Tongue (tissue), 3 donors: ENCODE measurements at places on chromosomes 1 and 21.

DNA sequence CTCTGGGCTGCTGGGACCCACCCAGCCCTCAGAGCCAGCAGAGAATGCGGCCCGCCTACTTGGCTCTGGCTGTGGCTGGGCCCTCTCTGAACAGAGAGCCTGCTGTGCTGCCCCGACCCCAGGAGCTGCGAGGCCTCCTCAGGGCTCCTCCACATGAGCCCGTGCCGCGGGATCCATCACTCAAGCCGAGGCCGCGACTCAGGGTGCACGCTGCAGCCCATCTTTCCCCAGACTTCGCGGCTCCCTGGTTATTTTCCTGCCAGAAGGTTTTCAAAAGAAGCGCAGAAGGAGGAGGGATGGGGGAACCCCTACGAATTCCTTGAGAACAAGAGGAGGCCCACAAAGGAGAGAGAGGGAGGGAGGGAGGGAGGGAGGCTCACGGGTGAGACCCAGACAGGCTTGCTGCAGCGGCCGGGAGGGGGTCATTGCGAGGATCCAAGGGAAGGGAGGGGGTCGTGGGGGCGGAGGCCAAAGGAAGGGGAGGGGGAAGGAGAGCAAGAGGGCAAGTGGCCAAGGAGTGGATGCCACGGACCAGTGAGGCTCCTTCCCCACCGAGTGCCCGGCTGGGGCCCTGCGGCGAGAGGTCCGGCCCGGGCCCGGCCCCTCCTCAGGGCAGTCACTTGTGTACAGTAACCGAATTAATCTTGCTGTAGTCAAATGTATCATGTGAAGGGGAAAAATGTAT lies 146.8 kb downstream of the CASZ1 start:
- peak; percentile 31 for DNase-seq

DNA sequence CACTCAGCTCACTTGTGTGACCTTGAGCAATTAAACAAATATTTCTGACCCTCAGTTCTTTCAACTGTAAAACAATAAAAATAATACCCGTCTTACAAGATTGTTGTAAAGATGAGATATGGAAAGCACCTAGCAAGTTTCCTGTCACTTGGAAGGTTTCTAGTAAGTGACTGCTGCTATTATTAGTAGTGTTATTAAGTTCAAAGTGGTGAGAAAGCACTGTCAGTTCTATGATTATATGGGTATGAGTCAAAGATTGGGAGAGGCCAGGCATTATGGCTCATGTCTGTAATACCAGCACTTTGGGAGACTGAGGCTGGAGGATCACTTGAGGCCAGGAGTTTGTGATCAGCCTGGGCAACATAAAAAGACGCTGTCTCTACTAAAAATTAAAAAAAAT lies 145.4 kb downstream of the C1orf21 start:
- no peak for DNase-seq

DNA sequence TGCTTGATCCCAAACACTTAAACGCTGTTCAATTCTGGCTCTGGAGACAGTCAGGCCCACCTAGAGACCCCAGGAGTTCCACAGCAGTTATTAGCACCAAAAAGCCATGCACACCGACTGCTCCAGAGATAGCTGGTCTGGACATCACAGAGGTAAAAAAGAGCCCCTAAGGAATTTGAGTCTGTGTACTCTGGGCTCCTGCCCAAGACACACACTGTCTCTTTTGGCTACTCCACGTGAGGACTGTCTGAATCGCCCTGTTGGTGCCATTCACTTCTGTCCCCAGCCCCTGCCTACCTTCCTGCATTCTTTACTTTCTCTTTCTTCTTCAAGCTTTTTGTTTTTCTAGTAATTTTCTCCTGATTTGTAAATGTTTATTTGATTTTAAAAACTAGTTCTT lies 197.4 kb downstream of the ADGRL2 start:
- no peak for DNase-seq

GRCh38 chr1:177984136-177984525 lies 14.3 kb upstream of the SEC16B start:
- DNase-seq = peak; percentile 96

DNA sequence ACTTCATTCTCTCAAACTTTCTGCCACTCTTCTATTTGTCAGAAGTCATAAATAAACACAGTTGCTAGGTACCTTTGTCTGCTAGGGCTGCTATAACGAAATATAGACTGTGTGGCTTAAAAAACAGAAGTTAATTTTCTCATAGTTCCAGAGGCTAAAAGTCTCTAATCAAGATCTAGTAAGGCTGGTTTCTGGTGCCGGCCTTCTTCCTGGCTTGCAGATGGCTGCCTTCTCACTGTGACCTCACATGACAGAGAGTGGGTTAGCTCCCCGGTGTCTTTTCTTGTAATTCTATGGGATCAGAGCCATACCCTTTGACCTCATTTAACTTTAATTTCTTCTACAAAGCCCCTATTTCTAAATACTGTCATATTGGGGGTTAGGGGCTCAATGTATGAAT lies 5.9 kb downstream of the PDC start:
- no peak for DNase-seq

DNA sequence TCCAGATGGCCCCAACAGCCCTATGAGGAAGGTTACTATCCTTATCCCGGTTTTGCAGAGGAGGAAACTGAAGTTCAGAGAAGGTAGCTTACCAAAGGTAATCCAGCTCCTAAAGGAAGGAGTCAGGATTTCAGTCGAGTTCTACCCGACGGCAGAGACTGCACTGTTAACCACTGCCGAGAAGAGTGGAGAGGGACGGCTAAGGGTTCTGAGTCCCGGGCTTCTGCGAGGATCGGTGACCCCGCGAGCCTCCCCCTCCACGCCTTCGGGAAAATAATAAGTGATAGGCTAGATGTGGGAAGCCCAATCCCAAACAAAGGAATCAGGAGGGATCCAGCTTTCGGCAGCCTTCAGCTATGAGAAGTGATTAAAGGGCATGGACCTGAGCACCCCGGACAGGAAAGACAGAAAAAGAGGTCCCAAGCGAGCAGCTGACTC lies 587 bp downstream of the TMEM53 start:
- no peak for DNase-seq

- DNase-seq = no peak
These were observed 2.6 kb downstream of the PTTG1IP start for GRCh38 chr21:44870748-44871495.

GRCh38 chr21:43965911-43966585 lies 46.1 kb upstream of the TRAPPC10 start:
- no peak for DNase-seq

GRCh38 chr1:240827786-240828185 lies 215.8 kb upstream of the GREM2 start:
- DNase-seq = no peak

GRCh38 chr1:100746542-100746932 lies 27.0 kb downstream of the VCAM1 start:
- DNase-seq = no peak

DNA sequence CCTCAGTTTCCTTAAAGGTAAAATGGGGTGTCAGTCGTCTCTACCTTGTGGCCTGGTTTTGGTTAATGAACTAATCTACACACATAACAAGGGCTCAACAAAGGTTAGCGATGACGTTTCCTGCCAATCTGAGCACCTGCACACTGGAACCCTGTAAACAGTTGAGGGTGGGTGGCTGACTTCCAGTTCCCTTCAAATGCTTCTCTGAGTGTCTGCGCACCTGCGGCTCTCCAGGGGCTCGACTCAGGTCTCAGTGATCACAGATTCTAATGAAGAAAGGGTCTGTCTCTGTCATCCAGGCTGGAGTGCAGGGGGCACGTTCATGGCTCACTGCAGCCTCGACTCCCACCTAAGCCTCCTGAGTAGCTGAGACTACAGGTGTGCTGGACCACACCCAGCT lies 3.3 kb upstream of the AGPAT3 start:
- no peak for DNase-seq

GRCh38 chr1:160459687-160460086 lies 59.3 kb downstream of the VANGL2 start:
- DNase-seq = no peak

DNA sequence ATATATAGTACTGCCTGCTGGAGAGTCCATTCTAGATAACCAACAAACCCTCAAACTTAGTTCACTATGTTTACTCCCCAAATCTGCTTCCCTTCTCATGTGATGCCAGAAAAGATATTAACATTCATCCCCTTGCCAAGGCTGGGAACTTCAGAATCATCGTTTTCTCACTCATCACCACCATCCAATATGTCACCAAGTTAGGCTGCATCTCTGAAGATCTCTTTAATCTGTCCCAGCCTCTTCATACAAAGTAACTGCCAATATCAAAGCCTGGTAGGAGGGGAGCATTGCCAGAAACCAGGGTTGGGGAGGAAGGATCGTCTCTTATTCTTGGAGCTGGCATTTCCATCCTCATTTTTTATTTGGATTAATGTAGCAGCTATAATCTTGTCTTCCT lies 71.6 kb downstream of the XCL2 start:
- peak; percentile 50 for DNase-seq

- no peak for DNase-seq
These were observed 146.3 kb downstream of the TPR start for GRCh38 chr1:186228749-186229148.

DNA sequence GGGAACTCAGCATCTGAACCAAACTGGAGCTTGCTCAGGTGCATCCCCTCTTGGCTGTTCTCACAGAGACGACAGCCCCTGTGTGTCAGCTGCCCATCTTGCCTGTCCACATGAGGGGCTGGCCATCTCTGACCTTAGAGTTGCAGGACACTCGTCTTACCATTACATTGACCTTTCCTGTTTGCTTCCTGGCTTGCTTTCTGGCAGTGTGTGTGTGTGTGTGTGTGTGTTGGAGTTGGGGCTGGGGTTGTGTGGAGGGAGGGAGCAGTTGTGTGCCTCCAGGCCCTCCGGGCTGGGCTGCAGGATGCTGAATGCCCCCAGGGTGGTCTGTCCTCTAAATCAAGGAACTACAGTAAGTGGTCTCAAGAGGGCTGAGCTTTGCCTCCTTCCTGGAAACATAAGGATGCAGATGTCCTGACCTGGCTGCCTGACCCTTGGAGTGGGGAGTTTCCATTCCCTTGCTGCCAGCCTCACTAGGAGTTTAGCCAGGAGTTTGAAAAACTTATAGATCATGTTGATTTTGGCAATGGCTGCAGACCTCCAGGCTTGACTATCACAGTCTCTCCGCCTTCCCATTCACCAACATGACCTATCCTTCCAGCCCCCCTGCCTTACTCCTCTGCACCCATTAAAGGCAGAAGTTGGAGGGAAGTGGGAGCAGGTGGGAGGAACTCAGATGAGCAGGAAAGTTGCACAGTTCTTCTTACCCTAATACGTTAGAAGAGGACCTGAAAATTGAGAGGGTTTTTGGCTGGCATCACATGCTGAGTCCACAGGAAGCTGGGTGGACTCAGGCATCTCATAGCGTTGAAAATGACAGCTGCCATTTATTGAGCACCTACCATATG lies 19.0 kb downstream of the RASSF5 start:
- no peak for DNase-seq
